8988T (cell line): ENCODE measurements at places on chromosomes 3 and 15.

- DNase-seq, result no peak
Measured at GRCh38 chr15:41905036-41905793, 11.4 kb upstream of the SPTBN5 start.

DNA sequence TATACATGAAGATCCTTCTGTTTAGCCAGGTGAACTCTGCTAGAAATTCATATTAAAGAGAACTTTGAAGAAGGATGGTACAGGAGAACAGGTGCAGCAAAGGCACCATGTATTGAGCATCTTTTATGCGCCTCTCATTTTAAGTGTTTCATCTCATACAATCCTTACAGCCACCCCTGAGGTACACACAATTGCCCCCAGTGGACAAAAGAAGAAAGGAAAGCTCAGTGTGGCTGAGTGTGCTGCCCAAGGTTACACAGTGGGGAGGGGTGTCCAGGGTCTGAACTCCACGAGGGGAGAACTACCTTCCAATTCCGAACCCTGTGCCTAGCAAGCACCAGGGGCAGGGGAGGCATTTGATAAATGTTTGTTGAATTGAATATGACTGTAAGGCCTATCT, 98.6 kb downstream of the MECOM start:
- no peak for DNase-seq

DNA sequence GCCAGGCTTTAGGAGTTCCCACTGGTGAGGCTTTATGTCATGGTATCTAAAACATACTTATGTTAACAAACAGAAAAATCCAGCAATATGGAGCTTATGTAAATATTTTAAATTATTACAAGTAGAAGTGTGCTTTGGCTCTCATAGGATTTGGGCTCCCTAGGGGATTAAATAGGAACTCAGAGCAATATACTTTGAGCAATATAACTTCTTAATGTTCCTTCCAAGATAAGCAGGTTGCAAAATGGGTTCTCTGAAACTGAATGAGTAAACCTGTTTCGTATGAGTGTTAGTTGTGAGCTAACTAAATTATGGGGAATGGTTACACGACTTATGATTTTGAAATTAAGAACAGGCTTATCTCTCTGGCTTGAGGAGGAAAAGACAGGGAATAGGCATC, 366.1 kb upstream of the ZNF385D start:
- DNase-seq, result no peak

DNA sequence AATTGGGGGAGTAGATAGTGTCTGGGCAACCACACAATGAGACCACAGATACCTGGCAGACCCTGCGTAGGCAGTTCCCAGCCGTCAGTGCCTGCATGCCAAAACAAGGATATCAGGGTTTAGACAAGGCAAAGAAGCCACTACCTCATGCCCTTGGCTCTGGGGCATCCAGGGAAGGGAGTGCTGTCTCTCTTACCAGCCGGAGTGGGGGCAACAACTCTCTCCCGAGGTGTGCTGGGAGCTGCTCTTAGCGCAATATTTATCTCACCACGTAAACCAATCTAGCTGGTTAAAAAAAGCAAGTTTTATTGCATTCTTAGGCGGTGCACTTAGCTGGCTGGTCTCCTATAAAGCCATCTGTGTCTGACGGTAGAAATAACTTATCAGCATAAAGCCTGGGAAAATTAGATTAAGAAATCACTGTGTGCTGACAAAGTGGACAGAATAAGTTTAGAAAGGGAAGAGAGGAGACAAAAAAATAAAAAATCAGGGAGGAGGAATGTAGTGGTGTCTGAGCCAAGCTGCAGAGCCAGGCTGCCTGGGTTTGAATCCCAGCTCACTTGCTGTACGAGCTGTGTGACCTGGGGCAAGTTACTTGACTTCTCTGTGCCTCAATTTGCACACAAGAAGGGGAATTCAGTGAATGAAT, 273.2 kb downstream of the PDZRN3 start:
- DNase-seq, result no peak

- no peak for DNase-seq
Measured at GRCh38 chr3:141629976-141630375, 108.1 kb upstream of the RNF7 start.

- peak; percentile 29 for DNase-seq
Measured at GRCh38 chr3:177357352-177358090, 160.2 kb upstream of the TBL1XR1 start.

DNA sequence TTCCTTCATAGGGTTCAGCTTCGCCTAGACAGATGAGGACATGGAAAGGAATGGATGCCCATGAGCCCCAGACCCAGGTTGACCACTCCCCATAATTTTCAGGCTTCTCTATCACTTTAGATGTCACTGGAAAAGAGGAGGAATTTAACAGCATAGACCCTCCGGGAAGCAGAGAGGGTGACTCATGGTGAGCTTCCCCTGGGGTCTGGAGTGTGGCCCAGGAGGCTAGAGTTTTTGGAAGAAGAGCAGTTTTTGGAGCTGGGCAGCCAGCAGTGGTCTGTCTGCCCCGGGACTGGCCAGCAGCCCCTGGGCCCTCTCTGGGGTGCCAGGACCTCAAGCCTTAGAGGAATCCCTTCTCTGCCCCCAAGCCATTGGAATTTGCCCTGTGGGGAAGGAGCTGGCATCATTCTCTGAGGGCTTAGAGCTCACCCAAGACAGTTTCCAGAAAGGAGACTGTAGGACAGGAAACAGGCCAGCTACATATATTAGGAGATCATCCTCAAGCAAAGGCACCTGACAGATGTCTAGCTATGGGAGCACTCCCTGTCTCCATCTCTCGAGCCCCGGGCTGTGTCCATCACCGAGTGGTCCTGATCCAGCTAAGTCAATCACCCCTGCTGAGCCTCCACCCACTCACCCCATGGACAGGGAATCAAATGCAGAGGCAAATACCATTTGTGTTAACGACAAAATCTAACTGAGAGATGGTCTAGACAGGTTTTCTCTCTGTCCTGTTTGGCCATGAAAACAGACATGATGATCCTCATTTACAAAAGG, 67.3 kb downstream of the MEGF11 start:
- no peak for DNase-seq

GRCh38 chr15:68816158-68816557, 4.5 kb downstream of the ANP32A start:
- DNase-seq, result no peak

GRCh38 chr3:106025151-106025722, 156.4 kb upstream of the CBLB start:
- DNase-seq, result no peak

- no peak for DNase-seq
Measured at GRCh38 chr15:79994615-79995014, 23.6 kb upstream of the BCL2A1 start.

- no peak for DNase-seq
Measured at GRCh38 chr3:21901484-21901883, 150.5 kb upstream of the ZNF385D start.

GRCh38 chr3:191460360-191460759, 603 bp upstream of the PYDC2 start:
- DNase-seq, result no peak
